Activated CD4-positive, alpha-beta memory T cell treated with anti-CD3 and anti-CD28 coated beads, Interleukin-2, amount 10 ng/mL, durations not matched to agents 7 days and 5 days (primary cell): ENCODE measurements at places on chromosomes 3 and 15.

GRCh38 chr15:47196048-47196447 lies 521.3 kb upstream of the SEMA6D start:
- H3K36me3 ChIP-seq = no peaks in the 10 kb centered on the region
- H3K27me3 ChIP-seq = no peaks in the 10 kb centered on the region
- no peak overlapping the region for H3K4me3 ChIP-seq
- H3K27ac ChIP-seq = no peak overlapping the region

DNA sequence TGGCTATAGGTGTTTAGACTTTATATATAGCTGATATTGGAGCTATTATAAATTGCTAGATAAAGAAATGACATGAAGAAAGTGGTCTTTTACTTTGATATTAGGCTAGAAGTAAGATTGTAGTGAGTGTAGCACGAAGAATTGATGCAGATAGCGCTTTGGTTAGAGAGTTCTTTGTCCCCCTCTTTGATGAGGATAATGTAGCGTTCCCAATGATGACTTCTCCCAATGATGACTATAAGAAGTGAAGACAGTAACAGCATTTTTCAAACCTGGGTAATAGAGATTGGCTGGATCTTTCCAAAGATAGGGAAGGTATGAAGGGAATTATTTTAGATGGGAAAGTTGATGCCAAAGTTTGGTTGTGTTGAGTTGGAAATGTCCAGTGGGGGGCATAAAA lies 4.3 kb downstream of the MINDY2 start:
- no peak overlapping the region for H3K4me3 ChIP-seq
- peaks cover 11% of the 10 kb centered on the region for H3K4me1 ChIP-seq
- no peak overlapping the region for H3K27ac ChIP-seq

- DNase-seq = no peak
- no peak overlapping the region for H3K4me3 ChIP-seq
- H3K27ac ChIP-seq = no peak overlapping the region
These were observed 21.1 kb downstream of the ACAA1 start for GRCh38 chr3:38115645-38116427.

DNA sequence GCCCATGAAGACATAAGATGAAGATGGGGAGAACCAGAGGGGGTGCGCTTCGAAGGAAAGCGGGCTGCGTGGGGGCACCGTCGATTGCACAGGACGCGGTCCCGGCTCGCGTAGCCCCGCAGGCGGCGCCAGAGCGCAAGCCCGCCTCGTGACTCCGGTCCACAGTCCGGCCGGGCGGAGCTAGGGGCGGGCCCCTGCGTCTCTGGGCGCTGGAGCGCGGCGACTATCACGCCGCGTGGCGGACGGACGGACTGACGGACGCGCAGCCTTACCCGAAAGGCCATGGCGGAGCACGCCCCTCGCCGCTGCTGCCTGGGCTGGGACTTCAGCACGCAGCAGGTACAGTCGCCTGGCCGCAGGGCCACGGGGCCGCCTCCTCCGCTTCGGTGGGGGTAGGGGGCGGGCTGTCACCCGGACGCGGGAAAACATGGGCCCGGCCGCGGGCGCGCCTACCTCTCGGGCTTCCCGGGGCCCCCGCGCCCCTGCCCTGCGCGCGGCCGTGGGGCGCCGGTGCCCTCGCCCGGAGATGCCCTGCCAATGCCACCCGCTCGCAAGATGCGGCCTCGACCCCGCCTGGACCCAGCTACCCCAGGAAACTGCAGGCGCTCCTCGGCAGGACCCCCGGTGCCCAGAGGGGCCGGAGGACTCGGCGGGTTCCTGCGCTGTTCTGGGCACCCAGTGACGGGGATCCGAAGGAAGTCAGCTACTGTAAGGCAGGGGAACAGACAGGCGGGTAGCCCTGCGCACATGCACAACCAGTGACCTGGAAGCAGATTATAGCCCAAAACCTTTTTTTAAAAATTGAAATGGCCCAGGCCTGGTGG lies at the start of gene XYLB:
Gene XYLB, plus strand, starts transcription at position 199 of the 824 bp plus-strand sequence. Its CDS starts 84 bp downstream, at position 283.
- H3K4me1 ChIP-seq = peaks cover 23% of the 10 kb centered on the region
- H3K27me3 ChIP-seq = peaks cover 7% of the 10 kb centered on the region
- peaks cover 5% of the 10 kb centered on the region for H3K36me3 ChIP-seq
- peak; percentile 84 for DNase-seq
- H3K4me3 ChIP-seq = peak within 1 kb of the TSS; percentile 71

GRCh38 chr15:100948430-100948762 lies 29.2 kb downstream of the LRRK1 start:
- no peak for DNase-seq
- H3K27ac ChIP-seq = no peak overlapping the region
- H3K36me3 ChIP-seq = no peaks in the 10 kb centered on the region
- peaks cover 12% of the 10 kb centered on the region for H3K27me3 ChIP-seq
- no peak overlapping the region for H3K4me3 ChIP-seq

DNA sequence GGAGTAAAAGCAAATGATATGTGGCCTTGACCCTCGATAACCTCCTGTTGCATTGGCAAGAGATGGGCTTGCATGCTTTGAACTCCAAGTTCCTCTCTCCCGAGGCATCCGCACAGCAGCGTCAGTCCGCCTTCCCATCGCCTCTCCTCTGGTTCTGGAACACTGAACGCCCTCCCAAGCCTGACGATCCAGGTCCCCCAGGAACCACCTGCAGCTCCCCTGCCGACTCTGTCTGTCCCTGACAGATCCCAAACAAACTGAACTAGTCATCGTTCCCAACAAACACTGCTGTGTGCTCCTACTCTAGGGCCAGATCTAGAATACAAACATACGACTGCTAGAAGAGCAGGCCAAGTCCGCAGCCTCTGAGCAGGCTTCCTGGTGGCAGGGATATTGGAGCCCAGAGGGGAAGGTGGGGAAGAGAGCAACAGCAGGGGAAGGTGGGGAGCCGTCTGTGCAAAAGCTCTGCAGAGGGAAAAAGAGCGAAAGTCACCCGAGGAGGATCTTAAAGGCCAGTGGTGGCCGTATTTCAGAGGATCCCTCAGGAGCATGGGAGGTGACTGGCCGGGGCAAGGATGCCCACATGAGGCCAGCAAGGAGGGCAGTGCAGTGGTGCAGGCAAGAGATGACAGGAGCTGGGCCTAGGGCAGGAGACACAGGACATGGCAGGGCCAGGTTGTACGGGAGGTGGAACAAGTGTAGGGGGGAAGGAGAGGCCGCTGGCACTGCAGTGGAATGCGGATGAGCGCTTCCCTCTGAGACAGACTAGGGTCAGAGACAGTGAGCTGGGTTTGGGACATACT lies 50.8 kb downstream of the PCSK6 start:
- no peaks in the 10 kb centered on the region for H3K36me3 ChIP-seq
- H3K27me3 ChIP-seq = peaks cover 21% of the 10 kb centered on the region
- peaks cover 2% of the 10 kb centered on the region for H3K4me1 ChIP-seq
- DNase-seq = no peak
- no peak overlapping the region for H3K4me3 ChIP-seq

GRCh38 chr15:98070137-98070536 lies 109.6 kb downstream of the ARRDC4 start:
- no peak overlapping the region for H3K4me3 ChIP-seq
- no peaks in the 10 kb centered on the region for H3K4me1 ChIP-seq
- no peaks in the 10 kb centered on the region for H3K27me3 ChIP-seq
- DNase-seq = no peak
- no peaks in the 10 kb centered on the region for H3K36me3 ChIP-seq

DNA sequence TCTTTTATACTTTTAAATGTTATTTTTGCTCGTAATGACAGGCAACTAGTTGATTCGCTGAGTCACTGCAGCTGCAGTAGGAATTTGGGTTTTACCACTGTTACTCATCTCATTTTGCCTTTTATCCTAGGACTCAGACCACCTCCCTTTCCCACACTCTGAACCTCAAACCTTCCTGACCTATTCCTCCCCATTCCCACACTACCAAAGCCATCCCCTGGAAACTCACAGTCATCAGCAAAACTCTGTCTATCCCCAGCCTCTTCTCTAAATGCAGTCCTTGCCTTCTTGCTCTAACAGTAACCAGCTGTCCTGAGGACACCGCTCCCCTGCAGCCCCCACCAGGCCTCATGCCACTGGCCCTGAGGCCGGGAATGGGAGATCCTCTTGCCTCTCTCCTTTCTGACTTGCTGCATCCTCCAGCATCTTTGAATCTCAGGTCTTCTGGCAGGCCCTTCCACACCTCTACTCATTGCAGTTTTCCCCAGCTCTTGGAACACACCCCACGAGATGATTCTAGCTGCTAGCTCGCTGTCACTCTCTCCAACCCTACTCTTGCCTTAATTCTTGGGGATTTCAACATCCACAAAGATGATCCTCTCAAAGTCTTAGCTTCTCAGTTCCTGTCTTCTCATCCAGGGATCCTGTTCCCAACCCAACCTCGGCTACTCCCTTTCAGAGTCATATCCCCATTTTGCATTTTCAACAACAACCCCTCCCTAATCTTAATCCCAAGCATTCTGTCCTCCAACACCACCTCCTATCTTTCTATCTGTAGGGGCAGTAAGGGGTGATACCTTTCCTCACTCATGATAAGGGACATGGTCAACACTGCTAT lies 55.9 kb upstream of the C3orf80 start:
- DNase-seq = no peak
- H3K4me1 ChIP-seq = peaks cover 20% of the 10 kb centered on the region
- peaks cover 15% of the 10 kb centered on the region for H3K27me3 ChIP-seq
- H3K4me3 ChIP-seq = no peak overlapping the region
- no peak overlapping the region for H3K27ac ChIP-seq

DNA sequence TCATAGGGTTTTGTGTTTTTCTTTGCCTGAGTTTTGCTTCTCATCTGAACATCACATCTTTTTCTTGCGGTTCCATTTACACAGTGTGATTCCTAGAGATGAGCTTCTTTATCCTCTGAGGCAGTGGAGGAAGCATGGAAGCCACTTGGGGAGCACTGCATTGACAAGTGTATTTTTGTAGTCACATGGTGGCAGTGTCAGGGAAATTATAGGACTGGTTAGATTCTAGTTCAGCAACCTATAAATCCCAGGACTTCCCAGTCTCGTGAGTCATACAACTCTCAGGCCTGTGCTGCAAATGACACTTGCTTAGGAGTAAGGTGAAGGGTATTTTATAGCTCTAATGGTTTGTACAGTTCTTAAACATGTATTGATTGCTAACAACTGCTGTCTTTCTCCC lies 58.4 kb downstream of the RBM6 start:
- H3K4me1 ChIP-seq = peaks cover 15% of the 10 kb centered on the region
- H3K27me3 ChIP-seq = no peaks in the 10 kb centered on the region
- H3K36me3 ChIP-seq = peaks cover 43% of the 10 kb centered on the region
- no peak for DNase-seq
- H3K4me3 ChIP-seq = no peak overlapping the region
- H3K27ac ChIP-seq = no peak overlapping the region

- no peaks in the 10 kb centered on the region for H3K27me3 ChIP-seq
- H3K4me3 ChIP-seq = peak overlapping the region; percentile 93
- peak; percentile 56 for DNase-seq
- H3K27ac ChIP-seq = peak overlapping the region; percentile 92
- peaks cover 30% of the 10 kb centered on the region for H3K36me3 ChIP-seq
These were observed 928 bp downstream of the CEP97 start for GRCh38 chr3:101725194-101725889.

DNA sequence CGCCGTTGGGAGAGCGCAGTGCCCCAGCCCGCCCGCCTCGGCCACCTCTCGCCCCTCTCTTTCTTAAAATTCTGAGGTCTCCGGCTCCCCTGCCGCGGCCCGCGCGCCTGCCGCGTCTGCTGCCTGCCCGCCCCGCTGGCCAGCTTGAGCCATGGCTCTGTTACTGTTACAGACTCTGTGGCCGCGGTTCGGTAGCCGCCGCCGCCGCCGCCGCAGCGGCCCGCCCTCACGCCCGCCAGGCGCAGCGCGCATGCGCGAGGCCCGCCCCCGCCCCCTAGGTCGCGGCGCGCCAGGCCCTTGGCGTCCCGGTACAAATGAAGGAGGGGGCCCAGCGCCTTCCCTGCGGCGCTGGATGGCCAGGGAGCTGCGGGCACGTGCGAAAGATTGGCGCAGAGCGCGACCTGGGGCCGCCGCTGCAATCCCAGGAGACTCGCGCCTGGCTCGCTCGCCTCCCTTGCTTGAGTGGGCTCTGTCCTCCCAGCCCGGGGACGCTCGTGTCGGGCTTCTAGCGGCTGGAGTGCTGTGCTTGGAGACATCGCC lies at the start of gene ONECUT1:
Gene ONECUT1, minus strand, starts transcription at position 168 of the 540 bp plus-strand sequence. CDS start 452 bp downstream, outside the sequence.
- peaks cover 2% of the 10 kb centered on the region for H3K36me3 ChIP-seq
- peaks cover 9% of the 10 kb centered on the region for H3K4me1 ChIP-seq
- no peak within 1 kb of the TSS for H3K27ac ChIP-seq
- peaks cover 86% of the 10 kb centered on the region for H3K27me3 ChIP-seq

- no peak for DNase-seq
- no peaks in the 10 kb centered on the region for H3K4me1 ChIP-seq
- H3K36me3 ChIP-seq = no peaks in the 10 kb centered on the region
- H3K27ac ChIP-seq = no peak overlapping the region
- no peak overlapping the region for H3K4me3 ChIP-seq
- H3K27me3 ChIP-seq = no peaks in the 10 kb centered on the region
These were observed 109.2 kb upstream of the FHIT start for GRCh38 chr3:61360297-61360965.

GRCh38 chr3:115500795-115501194 lies 122.5 kb upstream of the GAP43 start:
- no peaks in the 10 kb centered on the region for H3K36me3 ChIP-seq
- no peaks in the 10 kb centered on the region for H3K4me1 ChIP-seq
- H3K4me3 ChIP-seq = no peak overlapping the region
- H3K27ac ChIP-seq = no peak overlapping the region

GRCh38 chr3:175445741-175446140 lies 586.6 kb downstream of the NAALADL2 start:
- H3K27ac ChIP-seq = no peak overlapping the region
- no peaks in the 10 kb centered on the region for H3K27me3 ChIP-seq
- no peaks in the 10 kb centered on the region for H3K4me1 ChIP-seq
- no peak overlapping the region for H3K4me3 ChIP-seq
- no peaks in the 10 kb centered on the region for H3K36me3 ChIP-seq

GRCh38 chr3:113847664-113848461 lies 9.3 kb downstream of the GRAMD1C start:
- no peaks in the 10 kb centered on the region for H3K27me3 ChIP-seq
- H3K27ac ChIP-seq = no peak overlapping the region
- H3K4me3 ChIP-seq = no peak overlapping the region
- H3K36me3 ChIP-seq = no peaks in the 10 kb centered on the region

DNA sequence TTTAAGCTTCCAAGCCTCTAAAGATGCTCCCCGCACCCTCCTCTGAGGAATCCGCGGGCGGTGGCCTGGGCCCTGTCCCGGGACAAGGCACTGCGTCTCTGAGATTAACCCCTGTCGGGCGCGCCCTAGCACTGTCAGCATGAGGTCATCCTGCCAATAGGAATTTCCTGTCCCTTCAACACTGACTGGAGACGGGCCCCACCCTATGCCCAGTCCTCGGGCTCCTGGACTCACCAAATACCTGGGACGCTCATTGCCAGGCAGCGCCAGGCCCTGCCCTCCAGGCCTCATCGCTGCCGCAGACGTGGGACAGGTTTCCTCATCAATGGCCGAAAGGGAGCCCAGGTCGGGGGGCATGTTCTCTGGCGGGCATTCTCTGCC lies 67.6 kb upstream of the SH3GL3 start:
- no peak overlapping the region for H3K27ac ChIP-seq
- DNase-seq = no peak
- no peaks in the 10 kb centered on the region for H3K36me3 ChIP-seq
- peaks cover 27% of the 10 kb centered on the region for H3K27me3 ChIP-seq
- no peak overlapping the region for H3K4me3 ChIP-seq
- H3K4me1 ChIP-seq = peaks cover 6% of the 10 kb centered on the region

DNA sequence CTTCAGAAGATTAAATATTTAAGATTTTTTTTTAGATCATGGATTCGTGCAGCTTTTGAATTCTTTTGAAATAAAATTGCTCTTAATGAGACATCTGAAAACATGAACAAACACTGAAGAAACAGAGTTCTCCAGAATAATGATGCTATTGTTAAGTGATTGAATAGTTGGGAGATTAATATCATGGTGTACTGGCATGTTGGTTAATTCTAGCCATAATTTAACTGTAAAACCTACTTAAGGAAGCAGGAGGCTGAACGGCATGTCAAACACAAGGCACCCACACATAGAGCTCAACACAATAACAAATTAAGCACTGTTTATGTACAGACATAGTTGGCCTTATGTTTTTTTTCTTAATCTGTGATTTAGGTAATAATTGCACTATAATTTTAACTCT lies 185.6 kb downstream of the RBMS3 start:
- H3K36me3 ChIP-seq = no peaks in the 10 kb centered on the region
- H3K27me3 ChIP-seq = no peaks in the 10 kb centered on the region
- no peak overlapping the region for H3K27ac ChIP-seq
- H3K4me1 ChIP-seq = no peaks in the 10 kb centered on the region
- no peak for DNase-seq
